CD4-positive, alpha-beta T cell treated with Interleukin-1 beta for 1 hour (primary cell): ENCODE measurements at places on chromosomes 4 and X.

GRCh38 chrX:24069877-24070276, 15.1 kb downstream of the EIF2S3 start:
- DNase-seq, result no peak

GRCh38 chr4:145183023-145183422, 2.6 kb upstream of the OTUD4 start:
- no peak for DNase-seq

DNA sequence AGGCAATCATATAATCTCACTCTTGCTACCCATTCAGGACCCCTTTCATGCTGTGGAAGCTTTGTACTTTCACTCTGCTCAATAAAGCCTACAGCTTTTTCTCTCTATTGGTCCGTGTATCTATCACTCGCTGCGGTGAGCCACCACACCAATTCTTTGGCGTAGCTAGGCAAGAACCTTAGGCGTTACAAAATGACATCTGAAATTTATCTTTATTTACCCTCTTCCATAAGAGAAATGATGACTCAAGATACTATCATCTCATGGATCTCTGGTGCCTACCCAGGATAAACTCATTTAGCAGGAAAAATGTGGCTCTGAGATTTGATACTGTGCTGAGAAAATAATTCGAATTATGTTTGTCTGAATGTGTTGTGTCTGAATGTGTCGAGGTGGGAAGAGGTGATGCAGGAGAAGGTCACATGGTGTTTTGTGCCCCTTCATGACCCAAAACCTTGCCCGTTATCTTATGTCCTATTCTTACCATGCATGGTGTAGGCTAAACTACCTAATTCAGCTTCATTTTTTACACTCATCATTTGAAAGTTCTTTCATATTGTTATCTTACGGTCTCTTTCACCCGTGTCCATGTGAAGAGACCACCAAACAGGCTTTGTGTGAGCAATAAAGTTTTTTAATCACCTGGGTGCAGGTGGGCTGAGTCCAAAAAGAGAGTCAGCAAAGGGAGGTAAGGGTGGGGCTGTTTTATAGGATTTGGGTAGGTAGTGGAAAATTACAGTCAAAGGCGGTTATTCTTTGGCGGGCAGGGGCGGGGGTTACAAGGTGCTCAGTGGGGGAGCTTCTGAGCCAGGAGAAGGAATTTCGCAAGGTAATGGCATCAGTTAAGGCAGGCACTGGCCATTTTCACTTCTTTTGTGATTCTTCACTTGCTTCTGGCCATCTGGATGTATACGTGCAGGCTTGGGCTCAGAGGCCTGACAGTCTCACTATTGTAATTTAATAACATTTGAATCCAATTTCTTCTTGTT, 41.6 kb upstream of the GIMD1 start:
- DNase-seq, result no peak

DNA sequence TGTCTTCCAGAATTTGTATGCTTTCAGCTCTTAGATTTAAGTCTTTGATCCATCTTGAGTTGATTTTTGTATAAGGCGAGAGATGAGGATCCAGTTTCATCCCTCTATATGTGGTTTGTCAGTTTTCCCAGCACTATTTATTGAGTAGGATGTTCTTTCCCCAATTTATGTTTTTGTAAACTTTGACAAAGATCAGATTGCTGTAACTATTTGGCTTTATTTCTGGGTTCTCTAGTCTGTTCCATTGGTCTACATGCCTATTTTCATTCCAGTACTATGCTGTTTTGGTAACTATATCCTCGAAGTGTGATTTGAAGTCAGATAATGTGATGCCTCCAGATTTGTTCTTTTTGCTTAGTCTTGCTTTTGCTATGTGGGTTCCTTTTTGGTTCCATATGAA, 60.7 kb downstream of the IL15 start:
- DNase-seq, result no peak

DNA sequence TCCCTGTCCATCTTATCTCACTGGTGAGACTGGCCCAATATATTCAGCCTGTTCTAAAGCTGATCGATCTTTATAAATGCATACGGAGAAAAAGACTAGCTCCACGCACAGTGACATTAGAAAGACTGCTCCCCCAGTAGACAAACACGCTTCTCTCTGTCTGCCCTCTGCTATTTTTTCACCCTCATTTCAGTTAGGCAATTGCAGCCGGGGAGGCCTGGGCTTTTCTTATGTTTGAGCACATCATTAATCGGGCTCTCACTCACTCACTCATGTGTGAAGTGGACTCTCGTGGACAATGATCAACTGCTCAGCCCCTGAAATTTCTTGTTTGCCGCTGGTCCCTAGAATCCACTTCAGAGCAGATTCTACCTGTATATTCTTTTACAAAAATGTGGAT, 824.7 kb upstream of the TENM3 start:
- DNase-seq, result no peak

DNA sequence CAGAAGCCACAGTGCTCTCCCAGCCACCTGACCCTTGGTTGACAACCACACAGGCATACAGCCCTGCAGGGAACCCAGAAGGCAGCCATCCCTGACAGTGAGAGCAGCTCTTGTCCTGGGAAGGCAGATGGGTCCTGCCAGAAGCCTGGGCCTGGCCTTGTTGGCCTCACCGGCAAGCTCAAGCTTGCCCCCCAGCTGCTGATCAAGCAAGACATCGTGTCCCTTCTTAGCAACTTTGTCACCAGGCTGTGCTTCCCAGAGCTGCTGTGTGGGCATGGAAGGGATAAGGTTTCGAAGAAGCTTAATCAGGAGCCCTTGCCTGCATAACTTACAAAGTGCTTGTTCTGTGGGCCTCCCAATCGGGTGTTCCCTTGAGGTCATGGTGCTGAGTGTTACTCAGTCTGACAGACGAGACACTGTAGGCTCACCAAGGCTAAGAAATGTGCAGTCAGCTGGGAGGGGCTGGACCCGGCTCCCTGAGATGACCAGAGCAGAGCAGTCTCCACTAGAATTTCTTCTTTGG, 6.8 kb upstream of the ABLIM2 start:
- no peak for DNase-seq

DNA sequence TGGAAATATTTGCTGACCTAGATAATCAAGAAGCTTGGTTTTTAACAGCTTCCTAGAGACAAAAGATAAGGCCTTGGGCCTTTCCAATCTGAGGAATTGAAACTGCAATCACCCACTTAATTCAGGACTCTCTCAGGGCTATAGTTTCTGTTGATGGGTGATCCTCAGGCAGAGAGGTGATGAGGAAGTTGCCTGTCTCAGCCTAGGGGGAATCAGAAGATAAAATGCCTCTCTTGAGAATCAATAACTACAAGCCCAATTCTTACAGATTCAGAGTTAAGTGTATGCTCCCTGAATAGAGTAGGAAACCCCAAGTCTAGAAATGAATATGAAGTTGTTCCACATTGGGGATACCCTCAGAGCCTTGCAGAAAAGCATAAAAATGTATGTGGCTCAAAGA, 45.5 kb downstream of the NFKB1 start:
- no peak for DNase-seq

GRCh38 chr4:62676962-62677361, 1476.8 kb downstream of the ADGRL3 start:
- no peak for DNase-seq

GRCh38 chr4:78520808-78521226, 30.8 kb upstream of the ANXA3 start:
- no peak for DNase-seq

DNA sequence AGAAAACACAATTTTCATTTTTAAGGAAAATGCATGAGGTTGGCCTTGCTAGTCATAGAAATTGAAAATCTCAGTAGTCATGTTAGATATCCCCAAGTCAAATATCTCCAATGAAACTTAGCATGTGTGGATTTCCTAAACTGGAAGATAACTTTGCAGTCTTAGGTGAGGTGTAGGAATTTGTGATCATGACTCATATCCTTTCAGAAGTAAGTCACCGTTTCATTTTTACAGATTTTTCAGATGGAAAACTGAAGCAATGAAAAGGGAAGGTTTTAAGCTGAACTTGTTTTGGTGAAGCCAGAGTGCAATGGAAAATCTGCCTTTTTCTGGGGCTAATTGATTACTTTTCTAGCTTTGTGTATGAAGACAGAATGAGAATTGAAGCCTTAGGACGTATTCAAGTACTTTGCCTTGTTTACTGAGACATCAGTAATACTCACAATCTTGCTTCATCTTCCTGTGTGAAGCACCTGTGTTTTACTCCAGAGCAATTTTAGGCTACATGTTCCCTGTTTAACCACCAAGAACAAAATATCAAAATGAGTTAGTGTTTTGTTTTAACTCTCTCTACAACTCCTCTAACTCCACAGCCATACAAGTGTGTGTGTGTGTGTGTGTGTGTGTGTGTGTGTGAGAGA, 1662.8 kb upstream of the ADGRL3 start:
- DNase-seq, result no peak

GRCh38 chr4:89868999-89869589, 25.6 kb upstream of the MMRN1 start:
- no peak for DNase-seq

GRCh38 chrX:53669258-53669657, 17.3 kb downstream of the HUWE1 start:
- no peak for DNase-seq

DNA sequence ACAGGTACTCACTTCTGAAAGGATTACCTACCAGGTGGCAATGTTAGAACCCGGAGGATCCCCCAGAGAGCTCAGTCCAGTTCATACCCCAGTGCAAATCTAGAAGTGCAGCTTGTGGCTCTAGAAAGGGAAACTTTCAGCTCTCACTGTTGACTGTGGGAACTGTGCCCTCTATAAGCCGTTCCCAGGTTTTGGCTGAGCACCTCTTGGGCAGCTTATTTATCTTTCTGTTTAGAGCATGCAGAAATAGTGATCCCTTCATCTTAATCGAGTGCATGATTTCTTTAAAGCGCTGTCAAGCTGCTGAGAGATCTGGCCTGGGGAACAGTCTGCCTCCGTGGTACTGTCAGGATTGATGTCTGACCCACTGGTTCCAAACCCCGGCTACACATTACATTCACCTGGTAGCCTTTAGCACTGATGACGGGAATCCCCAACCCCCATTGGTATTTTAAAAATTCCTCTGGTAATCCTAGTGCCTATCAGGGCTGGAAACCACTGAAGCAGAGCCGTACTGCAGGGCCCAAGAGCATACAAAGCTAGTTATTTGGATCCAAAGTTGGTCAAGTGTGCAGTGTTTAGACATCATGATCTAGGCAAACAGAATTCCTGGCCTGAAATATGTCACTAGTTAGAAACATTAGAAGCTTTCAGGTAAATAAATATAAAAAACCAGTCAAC, 103.2 kb downstream of the KLHL8 start:
- DNase-seq, result no peak

GRCh38 chr4:27807207-27807606, 946.6 kb downstream of the STIM2 start:
- no peak for DNase-seq

DNA sequence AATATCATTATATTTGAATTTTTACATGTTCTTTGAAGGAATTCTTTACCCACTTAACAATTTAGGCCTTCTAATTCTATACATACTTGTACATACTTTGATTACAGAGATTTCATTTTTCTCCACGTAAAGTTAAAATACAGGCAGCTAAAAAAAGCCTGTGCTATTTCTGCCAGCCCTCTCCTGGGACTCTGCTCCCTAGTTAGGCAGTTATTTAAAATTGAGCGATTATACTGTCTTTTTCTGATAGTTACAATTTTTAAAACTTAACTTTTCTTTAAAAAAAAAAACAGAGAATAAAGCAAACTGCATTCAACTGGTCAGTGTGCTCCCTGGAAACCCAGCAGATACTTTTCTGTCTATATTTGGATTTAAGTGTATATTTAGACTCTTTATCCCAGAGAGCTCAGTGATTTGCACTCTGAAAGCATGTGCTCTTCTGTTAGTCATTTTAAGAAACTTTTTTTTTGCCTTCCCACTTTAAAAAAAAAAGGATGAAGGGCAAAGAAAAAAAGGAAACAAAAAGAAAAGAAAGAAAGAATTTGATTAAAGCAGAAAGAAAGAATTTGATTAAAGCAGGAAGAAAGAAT, 18.1 kb upstream of the FAM241A start:
- no peak for DNase-seq

DNA sequence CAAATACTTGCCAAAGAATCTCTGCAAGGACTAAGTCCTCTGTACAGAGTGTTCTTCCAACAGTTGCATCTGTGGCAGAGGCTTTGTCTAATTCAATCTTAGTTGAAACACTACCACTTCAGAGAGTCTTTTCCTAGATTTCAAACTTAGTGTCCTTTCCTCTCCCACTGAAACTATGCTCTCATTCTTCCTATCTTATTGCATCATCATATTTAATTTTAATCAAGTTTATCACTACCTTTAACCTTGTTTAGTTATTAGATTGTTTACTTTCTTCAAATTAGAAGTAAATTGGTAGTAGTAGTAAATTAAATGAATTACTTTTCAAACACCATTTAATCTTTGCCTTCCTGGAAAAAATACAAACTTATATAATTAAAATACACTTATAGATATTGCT, 1082.3 kb upstream of the PABPC4L start:
- DNase-seq, result no peak

- no peak for DNase-seq
Measured at GRCh38 chr4:81084029-81084428, 53.5 kb downstream of the BMP3 start.

GRCh38 chrX:39958850-39959249, 138.9 kb downstream of the BCOR start:
- DNase-seq, result no peak

DNA sequence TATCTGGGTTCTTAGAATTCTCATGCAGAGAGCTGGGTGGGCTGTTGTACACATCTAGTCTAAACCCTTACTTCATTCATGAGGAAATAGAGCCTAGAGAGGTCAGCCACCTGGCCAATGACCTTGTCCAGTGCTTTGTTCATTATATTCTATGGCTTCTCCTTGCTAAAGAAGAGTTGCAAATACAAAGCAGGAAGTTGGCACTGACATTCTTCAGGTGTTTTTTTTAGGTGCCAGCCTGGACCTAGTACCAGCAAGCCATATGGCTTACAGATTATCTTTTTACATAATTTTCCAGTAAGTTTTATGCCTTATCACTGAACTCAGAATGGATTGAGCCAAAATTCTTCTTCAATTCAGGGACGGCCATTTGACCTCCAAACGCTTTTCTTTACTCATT, 54.7 kb upstream of the PGM2 start:
- no peak for DNase-seq

GRCh38 chrX:154657226-154657805, 3.9 kb upstream of the CTAG2 start:
- no peak for DNase-seq

DNA sequence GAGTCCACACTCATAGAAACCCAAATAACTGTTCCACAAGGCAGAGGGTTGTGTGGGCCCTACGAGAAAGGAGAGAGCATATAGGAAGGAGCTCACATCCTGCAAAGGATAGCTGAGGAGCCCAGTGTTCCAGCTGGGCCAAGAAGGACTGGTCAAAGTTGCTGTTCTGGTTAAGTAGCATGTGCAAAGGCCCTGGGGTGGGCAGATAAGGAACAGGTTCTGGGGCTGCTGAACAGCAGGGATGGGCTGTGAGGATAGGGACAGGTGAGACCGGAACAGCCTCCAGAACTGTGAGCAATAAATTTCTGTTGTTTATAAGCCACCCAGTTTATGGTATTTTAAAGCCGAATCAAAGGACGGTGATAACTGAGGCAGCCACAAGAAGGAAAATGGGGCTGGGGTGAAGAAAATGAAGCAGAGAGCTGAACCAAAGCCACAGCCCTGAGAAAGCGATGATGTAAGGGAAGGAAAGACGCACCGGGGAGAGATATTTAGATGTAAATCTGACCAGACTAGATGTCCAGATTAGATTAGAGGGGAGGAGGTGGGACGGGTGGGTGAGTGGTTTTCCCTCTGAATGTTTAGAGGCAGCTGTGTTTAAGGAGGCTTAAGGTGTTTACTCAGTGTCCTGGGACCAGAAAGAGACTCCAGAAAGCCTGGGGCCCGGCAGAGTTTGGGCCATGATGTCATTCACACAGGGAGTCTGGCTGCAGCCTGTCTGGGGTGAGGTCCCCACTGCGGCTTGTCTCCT, 180.8 kb upstream of the BCOR start:
- peak; percentile 72 for DNase-seq

GRCh38 chr4:1404573-1405253, 1.5 kb downstream of the NKX1-1 start:
- DNase-seq, result no peak
